CD8-positive, alpha-beta memory T cell (primary cell): ENCODE measurements at places on chromosomes 3 and 15.

- no peak for DNase-seq
Observed at GRCh38 chr3:116038968-116039650, 406.2 kb downstream of the LSAMP start.

- no peak for DNase-seq
Observed at GRCh38 chr3:138625707-138626365, 17.3 kb downstream of the FAIM start.

DNA sequence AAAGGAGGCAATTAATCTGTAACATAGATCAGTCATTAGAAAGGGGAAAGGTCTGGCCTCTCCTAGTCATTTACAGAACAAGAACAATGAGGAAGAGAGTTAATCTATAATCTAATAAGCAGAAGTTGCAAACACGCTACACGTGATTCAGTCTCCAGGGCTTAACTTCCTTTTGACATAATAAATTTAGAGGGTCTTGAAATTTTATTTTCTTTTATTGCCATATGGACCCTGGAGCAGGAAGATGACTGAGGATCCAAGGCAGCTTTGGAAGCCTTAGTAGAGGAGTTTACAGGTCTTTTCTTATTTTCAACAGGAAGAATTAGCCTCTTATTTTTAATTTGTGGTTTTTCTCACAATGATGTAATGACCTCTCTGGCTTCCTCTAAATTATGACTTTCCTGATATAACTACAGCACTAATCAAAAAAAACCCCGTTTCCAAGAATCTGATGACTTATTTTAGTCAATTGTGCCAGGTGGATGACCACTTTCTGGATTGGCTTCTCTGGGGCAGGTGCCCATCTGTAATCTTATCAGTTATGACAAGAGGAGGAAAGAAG lies 32.2 kb downstream of the ADGRG7 start:
- DNase-seq = no peak

- DNase-seq = no peak
Observed at GRCh38 chr3:105444725-105445124, 78.0 kb downstream of the ALCAM start.

DNA sequence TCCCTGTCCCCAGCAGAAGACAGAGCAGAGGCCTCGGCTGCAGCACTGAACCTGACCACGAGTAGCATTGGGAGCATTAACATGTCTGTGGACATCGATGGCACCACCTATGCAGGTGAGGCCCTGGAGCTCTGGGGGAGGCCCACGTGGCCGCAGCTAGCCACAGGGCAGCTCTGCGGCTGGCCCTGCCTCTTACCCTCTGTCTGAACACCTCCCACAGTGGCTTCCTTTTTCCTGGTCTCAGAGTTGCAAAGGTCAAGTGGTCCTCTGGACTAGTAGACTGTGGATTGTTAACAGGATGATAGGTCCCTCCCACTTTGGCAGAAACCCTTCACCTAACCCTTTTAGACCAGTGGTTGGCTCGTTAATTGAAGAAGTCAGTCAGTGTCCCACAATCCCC lies 22.5 kb upstream of the CLK3 start:
- no peak for DNase-seq
